COLO829 (cell line): ENCODE measurements at places on chromosomes 6 and 20.
A peak's percentile ranks its signal among the peaks of the same experiment; 100 is the strongest.

DNA sequence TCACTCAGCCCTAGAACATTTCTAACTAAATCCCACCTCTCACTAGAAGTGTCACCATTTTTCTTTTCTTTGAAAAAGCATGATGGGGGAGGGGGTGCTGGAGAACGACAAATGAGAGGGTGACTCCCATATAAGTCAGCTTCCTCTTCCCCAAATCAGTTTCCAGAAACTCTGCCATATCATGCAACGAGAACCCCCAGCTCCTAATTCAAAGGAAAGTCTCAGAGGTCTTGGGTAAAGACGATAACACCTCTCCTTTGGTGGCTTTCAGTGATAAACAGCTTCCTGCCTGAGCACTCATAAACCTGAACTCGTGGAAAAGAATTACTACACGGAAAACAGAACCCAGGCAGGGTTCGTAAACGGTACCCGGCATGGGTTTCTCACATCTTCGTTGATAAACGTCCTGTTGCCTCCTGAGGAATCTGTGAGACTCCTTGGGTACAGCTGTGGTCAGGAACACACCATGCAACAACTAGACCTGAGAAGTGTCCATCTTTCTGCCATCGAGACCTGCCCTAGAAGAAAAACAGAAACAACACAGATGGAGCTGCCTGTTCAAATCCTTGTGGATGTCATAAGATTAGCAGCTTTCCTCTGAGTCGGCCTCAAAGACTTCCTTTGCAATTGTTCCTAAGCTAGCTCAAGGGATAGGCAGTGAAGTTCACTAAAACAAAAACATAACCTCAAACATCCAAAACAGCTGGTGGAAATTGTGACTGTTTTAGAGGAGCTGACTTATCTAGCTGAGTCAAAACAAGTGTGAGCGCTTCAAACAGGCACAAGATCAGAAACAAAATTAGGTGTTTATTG is 185.8 kb upstream of the PRDM1 start:
- DNase-seq = no peak

DNA sequence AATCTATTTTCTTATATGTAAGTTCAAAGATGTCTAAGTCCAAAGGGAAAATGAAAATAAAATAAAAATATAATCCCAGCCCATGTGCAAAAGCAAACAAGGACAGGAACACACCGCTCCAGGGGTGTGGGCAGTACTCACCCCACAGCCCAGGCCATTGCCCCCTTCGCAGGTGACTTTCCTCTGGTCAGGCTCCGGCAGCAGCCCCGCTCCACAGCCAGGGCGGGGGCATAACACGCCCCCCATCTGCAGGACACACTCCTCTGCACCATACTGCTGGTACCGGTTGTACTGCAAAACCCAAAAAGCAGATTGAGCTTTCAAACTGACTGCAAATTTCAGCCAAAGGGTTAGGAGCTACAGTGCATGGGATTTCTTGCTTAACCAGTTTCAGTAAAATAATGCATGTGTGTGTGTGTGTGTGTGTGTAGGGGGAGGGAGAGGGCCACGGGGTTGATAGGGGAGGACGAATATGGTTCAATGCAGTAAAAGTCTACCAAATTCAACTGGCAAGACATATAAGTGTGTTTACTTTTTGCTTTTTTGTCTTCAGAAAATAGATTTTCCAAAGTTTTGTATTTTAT is 274.9 kb upstream of the AGPAT4 start:
- no peak for DNase-seq

GRCh38 chr6:81758221-81758620 is 5.7 kb upstream of the TENT5A start:
- DNase-seq = no peak

GRCh38 chr6:69881322-69882151 is 15.2 kb downstream of the COL19A1 start:
- DNase-seq = no peak

- DNase-seq = peak; percentile 86
Measured at GRCh38 chr20:43955062-43955749, 40.6 kb downstream of the TOX2 start.

DNA sequence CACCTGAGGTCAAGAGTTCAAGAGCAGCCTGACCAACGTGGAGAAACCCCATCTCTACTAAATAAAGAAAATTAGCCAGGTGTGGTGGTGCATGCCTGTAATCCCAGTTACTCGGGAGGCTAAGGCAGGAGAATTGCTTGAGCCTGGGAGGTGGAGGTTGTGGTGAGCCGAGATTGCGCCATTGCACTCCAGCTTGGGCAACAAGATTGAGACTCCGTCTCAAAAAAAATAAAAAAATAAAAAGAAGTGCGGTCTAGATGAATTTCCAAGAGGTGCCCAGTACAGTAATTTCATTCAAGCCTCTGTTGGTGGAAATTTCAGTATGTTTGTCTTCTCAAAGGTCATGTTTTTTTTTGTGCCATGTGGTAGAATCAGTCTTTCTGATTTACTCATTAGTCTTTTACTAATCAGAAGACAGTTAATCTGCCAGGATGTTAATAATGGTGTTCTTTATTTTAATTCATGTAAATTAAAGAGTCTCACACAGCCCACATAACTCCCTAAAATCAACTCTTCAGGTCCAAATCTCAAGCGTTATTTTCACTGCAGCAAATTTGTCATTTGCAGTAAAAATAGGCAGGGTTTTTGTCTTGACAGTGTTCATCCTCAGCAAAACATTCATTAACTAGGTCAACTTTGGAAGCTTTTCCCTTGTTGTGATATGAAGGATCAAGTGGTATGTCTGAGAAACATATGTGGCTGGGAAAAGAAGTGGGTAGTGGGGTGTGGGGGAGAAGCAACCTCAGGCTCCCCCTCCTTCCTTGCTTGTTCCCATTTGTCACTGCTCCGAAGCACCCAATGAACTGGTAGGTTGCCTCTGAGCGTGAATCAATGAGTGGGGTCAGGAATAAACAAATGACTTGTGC is 13.3 kb downstream of the TP53INP2 start:
- no peak for DNase-seq

DNA sequence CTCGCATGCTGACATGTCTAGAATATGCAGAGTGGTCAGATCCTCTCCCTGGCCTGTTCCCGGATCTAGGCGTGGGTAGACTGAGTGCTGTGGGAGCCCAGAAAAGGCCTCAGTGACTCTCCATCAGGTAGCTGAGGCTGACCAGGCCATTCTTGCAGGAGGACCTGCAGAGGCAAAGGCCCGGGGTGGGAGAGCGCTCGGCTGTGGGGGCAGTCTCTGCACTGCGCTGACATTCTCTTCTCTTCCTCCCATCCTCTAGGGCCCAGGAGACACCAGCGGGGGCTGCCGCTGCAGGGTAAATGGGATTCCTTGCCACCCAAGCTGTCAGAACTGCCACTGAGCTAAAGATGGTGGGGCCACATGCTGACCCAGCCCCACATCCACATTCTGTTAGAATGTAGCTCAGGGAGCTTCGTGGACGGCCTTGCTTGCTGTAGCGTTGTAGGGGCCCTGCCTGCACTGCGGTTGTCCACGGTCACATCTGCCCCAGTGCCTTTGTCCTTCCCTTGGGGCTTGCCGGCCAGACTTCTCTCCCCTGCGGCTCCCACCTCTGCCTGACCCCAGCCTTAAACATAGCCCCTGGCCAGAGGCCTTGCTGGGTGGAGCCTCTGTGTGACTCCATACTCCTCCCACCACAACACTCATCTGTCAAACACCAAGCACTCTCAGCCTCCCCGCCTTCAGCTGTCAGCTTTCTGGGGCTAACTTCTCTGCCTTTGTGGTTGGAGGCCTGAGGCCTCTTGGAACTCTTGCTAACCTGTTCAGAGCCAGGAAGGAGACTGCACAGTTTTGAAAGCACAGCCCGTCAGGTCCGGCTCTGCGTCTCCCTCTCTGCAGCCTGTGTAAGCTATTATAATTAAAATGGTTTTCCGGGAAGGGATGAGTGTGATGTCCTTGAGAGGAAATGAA is 22.2 kb downstream of the RBCK1 start:
- DNase-seq = no peak

- DNase-seq = no peak
Measured at GRCh38 chr6:155623450-155624178, 168.0 kb upstream of the NOX3 start.

- no peak for DNase-seq
Measured at GRCh38 chr6:117534974-117535373, 52.5 kb downstream of the DCBLD1 start.

DNA sequence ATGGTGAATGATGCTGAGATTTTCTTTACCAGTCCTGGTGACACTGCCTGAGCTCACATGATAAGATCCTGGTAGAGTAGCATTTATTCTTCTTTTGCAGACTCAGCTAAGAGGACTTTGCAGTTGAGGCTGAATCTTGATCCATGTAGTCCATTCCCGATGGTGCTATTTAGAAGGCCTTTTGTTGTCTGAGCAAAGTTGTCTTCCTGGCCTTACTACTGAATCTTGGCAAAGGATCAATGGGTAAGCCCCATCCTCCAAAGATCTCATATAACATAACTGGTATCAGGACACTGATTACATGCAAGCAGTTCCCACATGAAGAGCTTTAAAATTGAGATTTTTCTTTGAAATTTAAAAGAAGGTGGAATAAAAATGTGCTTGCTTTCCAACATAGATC is 291.6 kb downstream of the SOX4 start:
- peak; percentile 33 for DNase-seq

GRCh38 chr6:112466373-112467151 is 119.4 kb downstream of the RFPL4B start:
- DNase-seq = no peak

- DNase-seq = no peak
Measured at GRCh38 chr20:38344107-38344701, 2.1 kb upstream of the LBP start.

DNA sequence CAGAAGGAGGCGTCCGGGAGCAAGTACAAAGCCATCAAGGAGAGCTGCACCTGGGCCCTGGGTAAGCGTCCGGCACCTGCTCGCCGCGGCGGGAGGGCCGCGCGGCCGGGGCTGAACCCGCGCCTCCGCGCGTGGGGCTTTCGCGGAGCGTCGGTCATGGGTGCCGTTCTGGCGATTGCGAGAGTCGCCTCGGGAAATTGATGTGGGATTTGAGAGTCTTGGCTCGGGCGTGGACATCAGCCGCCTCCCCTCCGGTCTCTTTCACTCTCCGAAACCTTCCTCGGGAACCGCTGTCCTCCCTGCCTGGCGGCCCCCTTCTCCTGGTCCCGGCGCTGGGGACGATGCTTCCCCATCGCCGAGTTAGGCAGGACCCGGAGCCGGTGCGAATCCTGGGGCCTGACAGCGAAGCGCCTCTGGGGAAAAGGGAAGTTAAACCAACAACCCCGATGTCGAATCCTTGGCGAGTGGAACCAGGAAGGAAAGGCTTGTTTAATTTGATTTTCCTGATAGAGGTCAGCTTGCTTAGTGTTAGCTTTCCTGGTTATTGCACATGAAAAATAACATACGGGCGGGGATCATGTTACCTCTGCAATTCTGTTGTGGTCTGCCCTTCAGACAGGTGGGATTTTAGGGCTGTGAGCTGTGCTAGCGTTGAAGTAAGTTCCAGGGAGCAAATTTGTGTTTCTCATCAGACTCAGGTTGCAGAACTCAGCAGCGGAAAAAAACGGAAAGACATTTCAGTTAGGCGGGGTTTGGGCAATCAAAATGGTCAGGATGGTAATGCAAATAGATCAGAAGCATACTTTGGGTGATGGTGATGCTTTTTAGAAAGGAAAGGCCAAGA is 594 bp downstream of the ARFGEF3 start:
- DNase-seq = no peak
